ENCODE measurements at places on chromosomes 5 and 9. TPM values are rescaled to one million over a fixed set of nuclear protein-coding genes. Genes with fewer than 3 reads are reported as not detected.

DNA sequence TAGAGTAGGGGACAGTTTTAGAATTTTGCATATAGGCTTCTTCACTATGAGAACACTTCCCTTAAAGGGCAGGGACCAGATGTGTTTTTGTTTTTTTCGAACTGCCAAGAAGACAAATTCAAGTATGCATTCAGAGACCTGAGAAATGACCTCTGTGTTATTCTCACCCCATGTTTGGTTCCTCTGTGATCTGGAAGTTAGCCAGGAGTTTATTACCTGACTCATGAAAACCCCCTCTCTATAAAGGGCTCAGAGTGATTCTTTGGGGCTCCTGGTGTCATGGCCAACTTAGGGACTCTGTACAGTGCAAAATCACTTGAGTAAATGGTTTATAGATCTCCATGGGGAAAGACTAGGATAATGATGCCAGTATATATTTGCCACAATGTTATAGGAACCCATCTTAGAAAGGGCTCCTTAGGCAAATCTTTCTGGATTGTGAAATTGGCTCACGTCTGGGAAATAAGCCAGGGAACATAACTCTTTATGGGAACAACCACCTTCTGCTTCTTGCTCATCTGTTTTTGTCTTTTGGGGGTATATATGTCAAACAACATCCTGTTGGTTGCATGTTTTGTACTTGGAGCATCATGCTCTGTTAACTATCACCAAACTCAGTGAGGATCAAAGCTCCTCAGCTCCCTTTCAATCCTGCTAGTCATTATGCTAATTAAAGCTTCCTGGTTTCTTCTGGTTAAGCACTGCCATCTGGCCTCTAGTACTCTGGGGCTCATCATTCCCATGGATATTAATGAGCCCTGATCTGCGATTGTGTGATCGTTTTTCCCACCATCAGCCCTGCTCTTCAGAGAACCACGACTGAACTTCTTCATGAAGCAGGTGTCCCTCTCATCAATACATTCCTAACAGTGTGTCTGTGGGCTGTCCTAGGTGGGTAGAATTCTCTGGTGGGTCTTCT, 173.4 kb upstream of the CDH12 start:
- DNase-seq = peak; percentile 36

Gene TAF11L12
- total RNA-seq = not detected

Gene SLCO4C1
- 1.0 TPM for total RNA-seq

Gene DMRTA1
- total RNA-seq = 1.9 TPM

All from tongue (tissue), 3 donors.